ENCODE measurements at places on chromosomes 1 and 21.

DNA sequence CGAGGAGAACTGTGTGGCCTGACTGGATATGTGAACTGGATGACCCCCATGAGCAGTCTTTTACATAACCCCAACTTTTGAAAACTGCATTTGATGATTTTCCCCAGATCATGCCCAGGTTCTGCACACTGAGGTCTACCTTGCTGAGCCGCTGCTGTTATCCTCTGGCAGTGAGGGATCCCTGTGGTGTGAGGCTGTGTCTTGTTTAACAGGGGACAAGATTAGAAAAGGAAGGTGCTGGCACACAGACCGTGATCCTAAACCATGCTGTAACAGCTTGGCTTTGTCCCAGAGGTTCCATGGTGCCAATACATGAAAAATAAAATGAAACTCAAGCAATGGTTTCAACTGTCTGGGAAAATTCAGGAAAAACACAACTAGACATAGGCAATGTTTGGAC, 134.2 kb downstream of the ZZZ3 start:
- DNase-seq: no peak

- DNase-seq: no peak
Observed at GRCh38 chr1:2256435-2257244, 28.5 kb downstream of the SKI start.

- no peak for DNase-seq
Observed at GRCh38 chr1:224113545-224113917, 380 bp upstream of the FBXO28 start.

DNA sequence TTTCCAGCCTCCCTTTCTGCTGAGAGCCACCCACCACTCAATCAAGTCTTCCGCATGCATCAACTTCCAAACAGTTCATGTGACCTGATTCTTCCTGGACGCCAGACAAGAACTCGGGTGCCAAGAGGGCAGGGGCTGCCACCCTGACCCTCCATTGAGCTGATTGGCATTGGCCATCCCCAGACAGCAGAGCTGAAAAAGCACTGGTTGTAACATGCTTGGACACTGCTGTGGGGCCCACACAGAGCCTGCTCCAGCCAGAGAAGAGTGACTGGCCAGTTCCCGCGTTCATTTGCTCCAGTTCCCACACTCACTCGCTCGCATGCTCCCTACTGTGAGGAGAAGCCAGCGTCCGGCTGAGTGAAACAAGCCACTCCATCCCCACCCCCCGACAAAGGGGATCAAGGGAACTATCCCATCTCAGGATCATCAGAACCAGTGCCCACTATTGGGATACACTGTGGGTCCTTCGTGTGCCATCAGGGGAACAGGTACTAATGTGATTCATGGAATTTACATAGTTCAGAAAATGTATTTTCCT, 420.3 kb downstream of the NPHP4 start:
- DNase-seq: no peak

DNA sequence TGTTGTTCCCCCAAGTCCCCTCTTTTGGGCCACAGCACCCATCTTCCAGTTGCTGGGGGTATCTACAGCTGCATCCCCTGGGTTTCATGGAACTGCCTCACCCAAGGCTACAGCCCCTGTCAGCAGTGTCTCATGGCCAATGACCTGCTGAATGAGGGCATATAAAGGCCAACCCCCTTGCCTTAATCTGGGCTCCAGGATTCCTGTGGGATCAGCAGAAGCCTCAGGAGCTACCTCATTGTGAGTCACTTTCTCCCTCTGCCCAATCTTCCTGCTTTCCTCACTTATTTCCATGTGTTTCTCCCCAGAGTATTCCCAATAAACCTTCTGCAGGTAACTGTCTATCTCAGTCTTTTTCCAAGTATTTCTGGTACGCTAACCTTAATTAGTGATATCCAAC, 37.3 kb upstream of the SYT14 start:
- DNase-seq: no peak

DNA sequence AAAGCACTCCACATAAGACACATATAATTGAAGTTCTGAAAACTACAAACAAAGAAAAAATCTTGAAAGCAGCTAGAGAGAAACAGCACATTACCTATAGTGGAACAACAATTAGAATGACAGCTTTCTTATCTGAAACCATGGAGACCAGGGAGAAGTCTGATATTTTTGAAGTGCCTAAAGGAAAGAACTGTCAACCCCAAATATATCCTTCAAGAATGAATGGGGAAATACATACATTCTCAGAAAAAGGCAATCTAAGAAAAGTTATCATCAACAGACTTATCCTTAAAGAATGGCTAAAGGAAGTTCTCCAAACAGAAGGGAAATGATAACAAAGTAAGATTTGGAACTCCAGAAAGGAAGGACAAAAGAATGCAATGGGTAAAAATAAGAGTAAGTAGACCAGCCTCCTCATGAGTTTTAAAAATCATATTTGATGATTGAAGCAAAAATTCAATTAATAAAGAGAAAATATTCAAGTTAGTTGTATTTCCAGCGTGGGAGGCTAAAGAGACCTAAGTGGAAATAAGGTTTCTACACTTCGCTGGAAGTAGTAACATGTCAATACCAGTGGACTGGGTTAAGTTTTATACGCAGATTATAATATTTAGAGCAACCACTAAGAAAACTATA, 170.8 kb upstream of the SAMSN1 start:
- no peak for DNase-seq

GRCh38 chr1:168719306-168720111, 9.5 kb downstream of the DPT start:
- no peak for DNase-seq

DNA sequence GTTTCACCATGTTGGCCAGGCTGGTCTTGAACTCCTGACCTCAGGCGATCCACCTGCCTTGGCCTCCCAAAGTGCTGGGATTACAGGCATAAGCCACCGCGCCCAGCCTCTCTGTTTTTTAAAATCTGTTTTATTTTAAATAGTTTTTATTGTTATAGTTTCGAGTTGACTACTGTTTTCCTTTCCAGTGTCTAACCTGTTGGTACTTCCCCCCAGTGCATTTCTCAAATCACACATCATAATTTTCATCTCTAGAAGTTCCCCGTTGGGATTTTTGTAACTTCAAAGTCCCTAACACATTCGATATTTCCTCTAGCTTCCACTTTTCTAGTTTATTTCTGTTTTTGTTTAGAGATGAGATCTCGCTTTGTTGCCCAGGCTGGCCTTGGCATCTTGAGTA, 7.5 kb downstream of the HES4 start:
- DNase-seq: no peak

- DNase-seq: no peak
Observed at GRCh38 chr21:35197191-35197590, 148.1 kb upstream of the RUNX1 start.

- DNase-seq: no peak
Observed at GRCh38 chr1:27132624-27133023, 22.3 kb downstream of the SLC9A1 start.

- DNase-seq: no peak
Observed at GRCh38 chr1:43432907-43433306, 20.8 kb downstream of the HYI start.

DNA sequence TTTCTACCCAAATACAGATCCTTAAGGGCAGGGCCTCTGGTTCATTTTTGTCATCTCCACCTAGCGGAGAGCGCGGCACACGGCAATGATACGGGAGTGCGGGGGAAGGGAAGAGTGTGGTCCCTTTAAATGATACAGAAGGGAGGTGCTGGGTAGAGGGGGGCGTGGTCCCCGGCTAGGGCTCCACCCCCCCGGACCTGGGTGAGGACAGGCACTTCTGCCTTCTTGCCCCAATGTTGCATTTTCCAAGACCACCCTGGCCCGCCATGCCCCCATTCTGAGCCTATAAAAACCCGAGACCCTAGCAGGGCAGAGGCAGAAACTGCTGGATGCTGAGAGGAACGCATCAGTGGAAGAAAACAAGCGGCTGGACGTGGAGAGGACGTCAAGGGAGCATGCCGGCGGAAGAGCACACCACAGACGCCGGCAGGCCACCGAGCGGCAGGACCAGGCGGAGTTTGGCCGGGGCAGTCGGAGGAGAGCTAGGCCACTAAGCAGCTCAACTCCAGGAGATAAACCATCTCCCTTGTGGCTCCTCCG, 30.0 kb downstream of the LRRC3 start:
- DNase-seq: no peak

DNA sequence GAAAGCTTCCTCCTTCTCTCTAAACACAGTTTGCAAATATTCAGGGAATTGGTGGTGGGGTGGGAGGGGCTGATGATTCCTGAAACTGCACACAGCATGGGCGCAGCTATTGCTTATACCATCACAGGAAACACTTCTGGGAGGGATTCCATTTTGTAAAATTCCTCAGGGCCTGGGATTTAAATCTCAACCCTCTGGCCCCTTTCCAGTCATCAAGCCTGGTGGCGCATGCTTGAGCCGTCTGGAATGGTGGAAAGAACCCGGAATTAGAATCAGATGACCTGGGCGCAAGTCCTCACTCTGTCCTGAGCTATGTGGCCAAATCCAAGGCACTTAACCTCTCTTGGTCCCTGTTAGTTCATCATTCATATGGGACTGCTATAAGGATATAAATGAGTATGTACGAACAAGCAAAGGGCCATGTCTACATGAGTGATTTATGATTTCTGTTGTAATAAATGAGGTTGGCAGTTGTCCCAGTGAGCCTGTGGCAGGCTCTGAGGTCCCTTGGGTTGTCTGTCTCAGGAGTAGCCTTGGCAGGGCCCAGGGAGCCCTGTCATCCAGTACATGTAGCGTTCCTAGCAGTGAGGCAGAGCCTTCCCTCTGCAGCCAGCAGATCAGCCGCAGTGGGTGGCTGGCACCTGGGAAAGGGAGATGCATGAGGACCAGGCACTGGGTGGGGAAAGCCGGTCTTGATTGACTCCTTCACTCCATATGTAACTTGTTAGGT, 72.0 kb downstream of the MAN1C1 start:
- DNase-seq: no peak

GRCh38 chr1:240737298-240737697, 125.3 kb upstream of the GREM2 start:
- no peak for DNase-seq

- no peak for DNase-seq
Observed at GRCh38 chr1:112686835-112687234, 12.4 kb downstream of the MOV10 start.

- DNase-seq: peak; percentile 21
Observed at GRCh38 chr1:204975568-204976235, 67.3 kb upstream of the CNTN2 start.

- no peak for DNase-seq
Observed at GRCh38 chr1:163231385-163231784, 28.7 kb upstream of the RGS5 start.

All from substantia nigra (tissue), 51 donors.